NCI-H510A treated with DMSO at 0.1 percent for 48 hours (cell line): ENCODE measurements at places on chromosomes 7 and 10.

- DNase-seq, result no peak
These were observed 12.4 kb upstream of the SAMD8 start for GRCh38 chr10:75098902-75099673.

DNA sequence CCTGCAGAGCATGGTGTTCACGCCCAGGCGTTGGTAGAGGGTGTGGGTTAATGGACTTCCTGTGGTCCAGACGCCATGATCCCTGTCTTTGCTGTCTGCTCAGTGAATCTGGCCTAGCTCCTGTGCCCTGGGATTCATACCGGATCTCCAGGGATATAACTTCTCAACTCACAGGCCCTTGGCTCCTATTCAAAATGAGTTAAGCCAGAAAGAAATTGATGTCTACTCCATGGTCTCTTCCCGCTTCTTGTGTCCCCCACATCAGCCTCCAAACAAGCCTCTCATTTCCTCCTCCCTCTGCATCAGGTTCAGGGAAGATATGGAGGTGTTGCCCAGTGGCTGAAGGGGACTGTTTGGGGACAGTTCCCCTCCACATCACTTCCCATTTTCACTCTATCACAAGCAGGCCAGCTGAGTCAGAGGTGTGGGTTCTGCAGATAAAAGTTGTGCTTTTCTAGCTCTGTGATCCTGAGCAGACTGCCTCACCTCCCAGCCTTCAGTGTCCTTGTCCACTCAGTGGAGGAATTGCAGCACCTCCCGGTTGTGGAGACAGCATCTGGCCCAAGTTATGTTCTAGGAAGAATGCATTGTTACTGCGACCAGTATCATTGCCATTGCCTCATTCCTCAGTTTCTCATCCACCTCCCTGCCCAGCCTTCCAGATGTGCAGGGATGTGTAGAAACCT is 22.5 kb downstream of the AKR1E2 start:
- no peak for DNase-seq

DNA sequence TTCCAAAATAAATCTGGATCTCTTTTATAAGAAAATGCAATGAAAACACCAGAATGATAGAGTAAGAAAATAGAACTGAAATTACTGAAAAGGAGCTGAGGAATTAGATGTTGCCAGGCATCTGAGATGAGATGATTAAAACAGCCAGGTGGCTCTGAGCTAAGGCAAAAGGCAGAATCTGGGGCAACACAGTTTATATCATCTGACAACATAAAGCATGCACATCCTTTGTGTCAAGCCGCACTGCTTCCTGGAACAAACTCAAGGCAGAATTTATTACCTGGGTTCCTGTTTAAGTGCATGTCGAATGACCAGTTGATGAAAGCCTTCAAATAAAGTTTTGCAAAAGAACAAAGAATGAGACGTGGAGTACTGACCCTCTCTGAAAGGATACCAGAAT is 247.0 kb downstream of the SNX10 start:
- DNase-seq, result peak; percentile 86

- DNase-seq, result peak; percentile 15
These were observed 37.2 kb upstream of the BTBD16 start for GRCh38 chr10:122233857-122234348.

DNA sequence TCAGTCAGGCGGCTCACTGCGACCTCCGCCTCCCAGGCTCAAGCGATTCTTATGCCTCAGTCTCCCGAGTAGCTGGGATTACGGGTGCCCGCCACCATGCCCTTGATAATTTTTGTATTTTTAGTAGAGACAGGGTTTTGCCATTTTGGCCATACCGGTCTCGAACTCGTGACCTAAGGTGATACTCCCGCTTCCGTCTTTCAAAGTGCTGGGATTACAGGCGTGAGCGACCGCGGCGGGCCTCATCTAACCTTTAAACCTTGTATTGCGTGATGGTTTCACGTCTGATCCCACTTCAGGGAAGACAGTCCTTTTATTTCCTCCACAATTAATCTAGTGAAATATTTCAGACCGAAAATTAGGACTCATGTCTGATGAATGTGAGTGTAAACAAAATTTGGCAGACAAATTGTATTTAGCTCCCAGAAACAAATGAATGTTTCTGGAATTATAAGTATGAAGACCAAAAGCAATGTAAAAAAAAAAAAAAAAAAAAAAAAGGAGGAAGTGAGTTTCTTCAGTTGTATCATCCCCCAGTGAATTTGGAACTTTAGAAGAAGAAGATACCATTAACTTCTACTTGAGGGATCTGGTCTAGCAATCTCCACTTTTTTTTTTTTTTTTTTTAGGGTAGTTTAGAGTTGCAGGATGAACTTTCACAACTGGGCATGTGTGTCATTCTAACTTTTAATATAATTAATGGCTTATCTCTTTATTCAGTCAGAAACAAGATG is 1.6 kb downstream of the NUP42 start:
- DNase-seq, result no peak

DNA sequence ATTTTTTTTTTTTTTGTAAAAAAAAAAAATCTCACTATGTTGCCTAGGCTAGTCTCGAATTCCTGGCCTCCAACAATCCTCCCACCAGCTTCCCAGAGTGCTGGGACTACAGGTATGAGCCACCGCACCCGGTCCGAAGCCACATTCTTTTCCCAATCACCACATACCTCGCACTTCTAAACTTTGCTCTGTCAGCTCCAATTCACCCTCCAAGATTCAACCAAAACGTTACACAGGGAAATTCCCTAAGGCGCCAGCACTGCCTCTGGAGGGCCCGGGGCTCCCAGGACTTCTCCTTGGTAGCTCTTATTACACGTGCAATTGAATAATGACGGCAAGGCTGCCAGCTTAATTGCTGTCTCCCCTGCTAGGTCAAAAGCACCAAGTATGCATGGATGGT is 10.3 kb upstream of the DNAAF5 start:
- no peak for DNase-seq

GRCh38 chr7:641269-641671 is 85.2 kb upstream of the DNAAF5 start:
- no peak for DNase-seq

DNA sequence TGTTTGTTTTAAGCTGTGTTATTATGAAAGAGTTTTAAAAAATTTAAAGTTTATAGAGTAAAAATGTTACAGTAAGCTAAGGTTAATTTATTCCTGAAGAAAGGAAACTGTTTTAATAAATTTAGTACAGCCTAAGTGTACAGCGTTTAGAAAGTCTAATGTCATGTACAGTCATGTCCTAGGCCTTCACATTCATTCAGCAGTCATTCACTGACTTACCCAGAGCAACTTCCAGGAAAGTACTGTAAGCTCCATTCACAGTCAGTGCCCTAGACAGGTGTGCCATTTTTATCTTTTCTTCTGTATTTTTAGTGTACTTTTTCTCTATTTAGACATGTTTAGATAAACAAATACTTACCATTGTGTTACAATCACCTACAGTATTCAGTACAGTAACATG is 126.8 kb downstream of the TPK1 start:
- no peak for DNase-seq

DNA sequence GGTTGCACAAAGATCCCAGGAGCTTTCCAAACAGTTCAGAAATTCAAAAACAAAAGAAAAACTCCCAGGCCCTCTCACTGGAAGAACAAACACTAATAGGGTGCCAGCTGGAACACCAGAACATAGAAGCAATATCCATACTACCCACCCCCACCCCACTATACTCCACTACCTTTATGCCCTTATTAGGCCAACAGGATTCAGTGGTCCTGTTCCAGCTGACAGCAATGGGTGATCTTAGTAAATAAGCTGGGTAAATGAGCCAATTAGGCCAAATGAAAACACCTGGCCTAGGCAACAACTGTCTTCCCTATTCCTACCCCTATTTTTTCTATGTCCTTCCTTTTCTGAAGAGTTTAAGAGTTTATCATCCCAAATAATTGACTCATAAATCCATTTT is 11.7 kb downstream of the NOC3L start:
- no peak for DNase-seq

- DNase-seq, result no peak
These were observed 771.4 kb downstream of the LRMDA start for GRCh38 chr10:76202777-76203176.

DNA sequence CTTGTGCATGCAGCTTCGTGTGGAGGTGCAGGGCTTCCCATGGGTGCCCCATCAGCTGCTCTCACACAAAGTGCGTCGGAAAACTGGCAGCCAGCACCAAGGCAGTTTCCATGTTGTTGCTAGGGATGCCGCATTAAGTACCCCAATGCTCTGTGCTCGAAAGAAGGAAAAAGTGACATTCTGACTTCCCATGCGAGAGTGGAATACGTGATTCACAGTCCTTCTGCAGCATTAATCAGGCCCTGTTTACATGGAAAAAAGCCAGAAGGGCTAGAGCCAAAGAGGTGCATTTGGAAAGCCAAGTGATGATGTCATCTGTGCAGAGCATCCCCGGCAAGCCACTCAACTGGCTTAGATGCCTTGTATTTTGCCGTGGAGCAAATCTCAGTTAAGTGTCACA is 258.3 kb downstream of the GATA3 start:
- DNase-seq, result no peak

DNA sequence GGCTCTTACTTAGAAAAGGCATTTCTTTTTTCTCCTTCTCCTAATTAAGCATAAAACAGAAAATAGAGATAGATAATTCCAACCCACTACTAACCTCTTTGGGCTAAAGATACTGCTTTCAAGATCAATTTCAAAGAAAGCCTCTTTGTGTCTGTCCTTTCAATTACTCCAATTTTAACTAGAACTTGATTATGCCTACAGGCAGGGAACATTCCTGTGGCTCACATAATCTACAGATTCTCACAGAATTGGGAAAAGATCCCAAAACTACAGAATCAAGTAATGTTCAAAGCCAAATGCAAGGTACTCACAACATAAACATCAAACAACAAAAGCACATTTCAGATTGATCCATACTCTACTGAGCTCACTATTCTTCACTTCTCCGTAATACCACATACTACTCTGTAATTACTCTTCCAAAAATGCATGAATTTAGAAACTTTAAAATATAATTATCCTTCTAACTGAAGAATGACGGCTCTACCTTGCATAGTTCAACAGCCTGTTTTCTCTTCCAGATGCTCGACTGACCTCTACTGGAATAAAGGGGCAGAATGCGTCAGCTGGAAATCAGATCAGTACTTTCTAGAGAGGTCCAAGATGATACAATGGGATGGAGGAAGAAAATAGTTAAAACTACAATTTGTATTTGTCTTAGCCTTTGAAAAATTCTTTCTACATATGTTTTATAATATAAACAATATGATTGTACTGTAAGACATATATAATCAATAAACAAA is 3.9 kb downstream of the MTERF1 start:
- DNase-seq, result peak; percentile 1

DNA sequence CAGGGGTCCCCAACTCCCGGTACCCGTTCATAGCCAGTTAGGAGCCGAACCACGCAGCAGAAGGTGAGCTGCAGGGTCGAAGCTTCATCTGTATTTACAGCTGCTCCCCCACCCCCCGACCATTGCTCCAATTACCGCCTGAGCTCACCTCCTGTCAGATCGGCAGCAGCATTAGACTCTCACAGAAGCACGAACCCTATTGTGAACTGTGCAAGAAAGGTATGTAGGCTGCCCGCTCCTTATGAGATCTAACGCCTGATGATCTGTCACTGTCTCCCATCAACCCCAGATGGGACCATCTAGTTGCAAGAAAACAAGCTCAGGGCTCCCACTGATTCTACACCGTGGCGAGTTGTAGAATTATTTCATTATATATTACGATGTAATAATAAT is 14.6 kb upstream of the AZGP1 start:
- DNase-seq, result no peak

GRCh38 chr7:78178319-78178718 is 379.7 kb downstream of the PHTF2 start:
- no peak for DNase-seq

- DNase-seq, result no peak
These were observed 28.3 kb downstream of the PAX2 start for GRCh38 chr10:100773646-100774045.

DNA sequence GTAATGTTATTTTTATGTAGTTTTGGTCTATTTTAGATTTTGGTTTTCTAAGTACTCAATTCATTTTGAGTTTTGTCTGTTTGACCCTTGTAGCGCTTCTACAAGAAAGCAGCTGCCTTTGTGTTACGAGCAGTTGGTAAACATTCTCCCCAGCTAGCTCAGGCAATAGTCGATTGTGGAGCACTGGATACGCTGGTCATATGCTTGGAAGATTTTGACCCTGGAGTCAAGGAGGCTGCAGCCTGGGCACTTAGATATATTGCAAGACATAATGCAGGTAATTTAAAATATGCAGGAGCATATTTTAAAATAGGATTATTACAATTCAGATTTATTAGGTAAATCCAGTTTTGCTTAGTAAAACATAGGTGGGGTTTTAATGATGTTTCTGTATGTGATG is 23.1 kb downstream of the SPAG6 start:
- no peak for DNase-seq

DNA sequence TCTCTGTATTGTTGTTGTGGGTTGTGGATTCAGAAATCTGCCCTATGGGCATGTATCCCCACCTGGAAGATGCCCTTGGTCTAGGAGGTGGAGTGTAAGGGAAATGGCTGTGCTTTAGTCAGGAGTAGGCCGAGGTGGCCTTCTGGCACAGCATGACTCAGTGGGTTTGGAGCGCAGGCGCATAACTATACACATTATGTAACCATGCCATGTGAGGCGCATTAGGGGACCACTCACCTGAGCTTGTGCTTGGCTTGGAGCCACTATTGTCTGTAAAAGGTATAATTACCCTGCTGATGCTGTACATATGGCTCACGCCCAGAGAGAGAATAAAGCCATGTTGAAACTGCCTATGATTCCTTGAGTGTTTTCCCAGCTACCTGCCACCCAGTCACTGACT is 20.6 kb upstream of the ADAMTS14 start:
- DNase-seq, result no peak

DNA sequence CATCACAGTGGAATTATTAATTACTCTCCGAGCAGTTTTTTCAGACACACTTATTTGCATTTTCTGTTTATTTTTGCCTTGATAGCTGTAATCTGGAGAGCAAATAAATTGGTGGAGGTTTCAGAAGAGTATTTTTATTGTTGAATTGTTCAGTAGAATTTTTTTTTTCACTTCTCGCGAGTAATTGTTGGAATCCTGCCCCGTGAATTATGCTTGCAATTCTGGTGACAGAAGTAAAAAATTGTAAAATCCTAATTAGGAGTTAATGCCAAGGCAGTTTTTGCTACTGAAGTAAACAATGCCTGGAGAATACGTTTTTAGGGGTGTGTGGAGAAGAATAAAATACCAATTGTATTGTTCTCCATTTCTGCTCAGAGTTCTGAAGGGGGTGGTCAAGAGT is 88.2 kb downstream of the AOAH start:
- no peak for DNase-seq

DNA sequence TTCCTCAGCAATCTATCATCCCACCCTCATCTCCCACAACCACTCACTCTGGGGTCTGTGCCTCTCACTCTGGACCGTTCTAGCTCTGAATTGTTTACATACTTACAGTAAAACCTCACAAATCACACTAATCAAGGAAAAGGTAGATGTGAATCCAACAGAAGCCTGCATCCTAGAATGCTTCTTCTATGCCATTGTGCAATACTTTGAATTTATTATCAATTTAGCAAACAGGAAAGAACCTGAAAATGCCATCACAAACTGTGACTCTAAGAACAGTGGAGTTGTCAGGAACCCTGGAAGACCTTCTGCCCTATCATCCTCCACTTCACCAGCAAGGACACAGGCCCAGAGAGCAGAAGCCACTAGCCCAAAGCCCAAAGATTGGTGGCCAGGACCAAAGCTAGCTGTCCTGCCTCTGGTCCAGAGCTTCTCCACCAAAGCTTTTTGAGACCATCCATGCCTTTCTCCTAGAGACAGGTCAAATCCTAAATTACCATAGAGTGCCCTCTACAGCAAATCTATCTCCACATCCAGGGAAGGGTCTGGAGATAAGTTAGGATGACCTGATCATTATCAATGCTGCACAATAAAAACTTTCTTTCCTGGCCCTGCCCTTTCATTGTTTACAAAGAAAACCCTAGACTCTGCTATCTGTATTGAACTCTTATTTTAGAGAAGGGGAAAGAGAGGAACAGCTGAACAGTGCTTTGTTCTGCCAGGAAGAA is 2.4 kb downstream of the SORBS1 start:
- DNase-seq, result no peak
